CD4-positive, alpha-beta T cell treated with Interleukin-6 for 4 hours (primary cell): ENCODE measurements at places on chromosomes 16 and 17.

DNA sequence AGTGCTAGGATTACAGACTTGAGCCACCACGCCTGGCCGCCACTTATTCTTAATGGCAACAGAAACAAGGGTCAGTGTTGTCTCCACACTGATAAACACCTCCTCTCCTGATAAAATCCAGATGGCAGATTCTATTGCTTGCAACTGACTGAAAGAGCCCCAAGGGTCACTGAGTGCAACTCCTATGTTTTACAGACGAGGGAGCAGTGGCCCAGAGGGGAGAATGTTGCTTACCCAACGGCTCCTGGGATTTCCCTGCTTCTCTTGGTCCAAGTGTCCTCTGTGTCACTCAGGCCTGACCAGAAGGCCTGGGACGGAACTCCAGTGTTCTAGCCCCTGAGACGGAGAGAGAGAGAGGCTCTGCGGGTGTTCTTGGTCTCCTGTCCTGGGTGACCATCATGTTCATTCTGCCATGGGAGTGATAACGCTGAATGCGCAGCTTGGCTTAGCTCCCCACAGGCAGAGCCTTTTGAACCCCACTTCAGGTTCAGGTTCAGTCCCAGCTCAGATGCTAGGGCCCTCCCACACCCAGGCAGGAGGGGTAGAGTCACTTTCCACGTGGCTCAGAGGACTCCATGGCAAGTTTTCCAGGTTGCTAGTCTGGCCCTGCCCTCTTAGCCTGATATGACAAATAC is 77.3 kb upstream of the NLRP1 start:
- DNase-seq = no peak

GRCh38 chr16:88442383-88442726 is 10.7 kb upstream of the ZFPM1 start:
- DNase-seq = no peak

GRCh38 chr16:86285938-86286921 is 224.1 kb upstream of the FOXF1 start:
- no peak for DNase-seq

DNA sequence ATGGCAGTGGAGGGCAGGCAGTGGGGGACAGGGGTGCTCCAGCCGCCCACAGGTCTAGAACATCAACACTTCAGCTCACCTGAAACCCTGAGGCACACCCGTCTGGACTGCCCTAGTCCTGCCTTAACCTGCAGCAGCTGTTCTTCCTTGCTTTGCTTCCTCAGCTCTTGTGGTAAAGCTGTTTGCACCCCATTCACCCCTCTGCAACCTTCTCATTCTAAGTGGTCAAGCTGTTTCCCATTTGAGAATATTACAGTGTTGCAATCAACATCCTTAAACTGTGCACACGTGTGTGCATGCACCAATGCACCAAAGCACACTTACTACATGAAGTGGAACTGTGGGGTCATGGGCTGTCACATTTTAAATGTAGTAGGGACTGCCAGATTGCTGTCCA is 32.4 kb downstream of the SCNN1B start:
- no peak for DNase-seq

DNA sequence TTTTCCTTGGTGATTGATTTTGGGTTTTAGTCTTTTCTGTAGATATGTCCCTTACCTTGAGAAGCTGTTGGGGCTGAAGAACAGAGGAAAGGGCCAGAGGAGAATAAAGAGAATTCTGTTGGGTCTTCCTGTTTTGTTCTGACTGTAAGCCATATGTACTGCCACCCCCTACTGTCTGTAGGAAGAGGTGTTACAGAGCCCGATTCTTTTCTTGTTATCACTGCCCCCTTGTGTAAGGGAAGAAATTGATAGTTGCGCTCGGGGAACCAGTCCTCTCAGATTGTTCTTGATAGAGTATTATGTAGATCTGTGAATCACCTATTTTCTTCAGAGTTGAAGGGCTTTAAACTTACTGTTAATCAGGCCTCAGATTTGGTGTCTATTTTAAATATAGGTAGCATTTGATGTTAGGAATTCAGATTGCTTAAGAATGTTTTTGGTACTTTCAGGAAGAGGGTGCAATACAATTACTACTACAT is 2.4 kb downstream of the TANC2 start:
- DNase-seq = peak; percentile 59

DNA sequence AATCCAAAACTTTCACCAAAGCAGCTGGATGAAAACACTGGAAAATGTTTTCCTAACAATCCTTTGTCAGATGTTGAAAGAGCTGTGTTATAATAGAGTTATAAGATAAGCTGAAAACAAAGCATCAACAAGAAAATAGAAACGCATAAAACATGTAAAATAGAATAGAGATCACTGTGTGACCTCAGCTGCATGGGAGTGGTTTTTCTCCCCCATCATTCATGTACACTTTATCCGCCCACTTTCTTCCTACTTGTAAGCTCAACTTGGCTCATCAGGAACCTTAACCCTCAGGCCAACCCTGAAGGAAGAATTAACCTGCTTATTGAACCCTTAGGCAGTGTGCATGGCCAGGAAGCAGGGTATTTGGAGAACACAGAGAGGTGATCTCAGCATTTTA is 238.5 kb upstream of the PMFBP1 start:
- DNase-seq = no peak

DNA sequence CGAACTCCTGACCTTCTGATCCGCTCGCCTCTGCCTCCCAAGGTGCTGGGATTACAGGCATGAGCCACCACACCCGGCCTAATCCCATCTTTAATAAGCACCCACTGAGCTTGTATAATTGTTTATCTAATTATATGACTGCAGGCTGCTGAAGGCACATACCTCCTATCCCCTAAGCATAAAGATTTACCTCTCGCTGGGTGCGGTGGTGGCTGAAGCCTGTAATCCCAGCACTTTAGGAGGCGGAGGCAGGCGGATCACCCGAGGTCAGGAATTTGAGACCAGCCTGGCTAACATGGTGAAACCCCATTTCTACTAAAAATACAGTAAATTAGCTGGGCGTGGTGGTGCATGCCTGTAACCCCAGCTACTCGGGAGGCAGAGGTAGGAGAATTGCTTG is 20.1 kb upstream of the YWHAE start:
- DNase-seq = no peak
